ENCODE measurements at places on chromosomes 4 and X.

GRCh38 chr4:90127706-90128345 is 632 bp downstream of the CCSER1 start:
- H3K27me3 ChIP-seq: no peaks in the 10 kb centered on the region
- peak; percentile 47 for DNase-seq
- H3K36me3 ChIP-seq: no peaks in the 10 kb centered on the region
- H3K27ac ChIP-seq: peak overlapping the region; percentile 99
- H3K4me3 ChIP-seq: peak overlapping the region; percentile 99
- H3K4me1 ChIP-seq: peaks cover 23% of the 10 kb centered on the region

GRCh38 chrX:25204182-25204581 is 188.4 kb upstream of the ARX start:
- no peak overlapping the region for H3K4me3 ChIP-seq
- no peaks in the 10 kb centered on the region for H3K4me1 ChIP-seq
- no peak for DNase-seq
- no peaks in the 10 kb centered on the region for H3K27me3 ChIP-seq
- H3K27ac ChIP-seq: no peak overlapping the region

DNA sequence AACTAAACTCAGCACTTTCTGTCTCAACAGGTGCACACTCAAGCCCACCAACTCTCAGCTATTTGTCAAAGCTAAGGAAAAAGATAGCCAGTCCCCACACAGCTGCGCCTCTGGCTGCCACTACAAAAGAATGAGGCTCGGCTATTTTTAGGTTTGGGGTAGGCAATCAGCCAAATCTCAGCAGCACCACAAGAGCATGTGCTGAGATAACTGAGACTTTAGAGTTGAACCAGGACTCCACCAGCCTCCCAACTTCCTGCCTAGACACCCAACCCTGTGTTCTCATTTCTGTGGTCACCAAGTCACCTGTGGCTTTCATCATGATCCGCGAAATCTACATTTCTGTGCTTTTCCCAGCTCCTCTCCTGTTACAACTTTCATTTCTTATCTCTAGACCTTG is 28.0 kb downstream of the DMD start:
- H3K4me3 ChIP-seq: no peak overlapping the region
- H3K4me1 ChIP-seq: no peaks in the 10 kb centered on the region
- H3K27me3 ChIP-seq: no peaks in the 10 kb centered on the region
- no peak for DNase-seq

- no peaks in the 10 kb centered on the region for H3K27me3 ChIP-seq
- H3K4me3 ChIP-seq: no peak overlapping the region
- H3K4me1 ChIP-seq: no peaks in the 10 kb centered on the region
- H3K27ac ChIP-seq: no peak overlapping the region
Measured at GRCh38 chrX:25083661-25084060, 67.9 kb upstream of the ARX start.

DNA sequence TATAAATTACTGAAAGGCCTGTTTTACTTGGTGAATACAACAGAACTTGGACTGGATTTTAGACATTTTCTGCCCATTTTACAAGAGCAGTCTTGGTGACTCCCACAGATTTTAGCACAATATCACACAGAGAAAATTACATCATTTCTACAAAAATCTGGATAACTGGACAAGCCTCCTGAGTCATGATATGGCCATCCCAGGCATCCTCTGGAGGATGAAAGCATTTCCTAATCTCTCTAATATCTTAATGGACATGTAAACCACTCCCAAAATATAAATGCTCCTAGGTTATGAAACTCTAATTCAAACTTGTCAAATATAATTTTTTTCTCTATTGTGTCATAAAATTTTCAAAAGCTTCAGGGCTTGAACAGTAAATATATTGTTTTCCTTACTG is 1170.8 kb upstream of the PCDH7 start:
- no peaks in the 10 kb centered on the region for H3K27me3 ChIP-seq
- no peak overlapping the region for H3K4me3 ChIP-seq
- no peak overlapping the region for H3K27ac ChIP-seq
- H3K4me1 ChIP-seq: no peaks in the 10 kb centered on the region

All from naive B cell (primary cell).